ENCODE measurements at places on chromosomes 1 and 21.

DNA sequence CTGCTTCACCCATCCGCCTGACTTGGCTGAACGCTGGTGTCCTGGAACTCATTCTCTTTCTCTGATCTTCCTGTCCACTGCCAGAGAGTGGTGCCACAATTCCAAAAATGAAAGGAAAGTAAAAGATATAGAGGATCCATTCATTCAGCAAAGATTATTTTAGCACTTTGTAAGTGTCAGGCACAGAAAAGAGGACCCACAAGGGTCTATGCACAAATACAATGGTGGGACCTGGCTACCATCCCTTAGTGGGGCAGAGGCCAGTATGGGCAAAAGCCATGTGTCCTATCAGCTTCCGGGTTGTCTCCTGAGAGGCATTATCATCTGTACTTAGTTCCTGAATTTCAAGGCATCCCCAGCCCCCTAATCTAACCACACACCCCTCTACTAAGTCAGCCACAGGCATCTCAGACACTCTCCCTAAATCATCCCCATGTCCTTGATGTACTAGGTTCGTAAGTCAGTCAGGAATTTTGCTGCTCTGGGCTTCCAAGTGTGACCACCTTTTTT is 19.0 kb downstream of the SSR2 start:
- no peak for DNase-seq

DNA sequence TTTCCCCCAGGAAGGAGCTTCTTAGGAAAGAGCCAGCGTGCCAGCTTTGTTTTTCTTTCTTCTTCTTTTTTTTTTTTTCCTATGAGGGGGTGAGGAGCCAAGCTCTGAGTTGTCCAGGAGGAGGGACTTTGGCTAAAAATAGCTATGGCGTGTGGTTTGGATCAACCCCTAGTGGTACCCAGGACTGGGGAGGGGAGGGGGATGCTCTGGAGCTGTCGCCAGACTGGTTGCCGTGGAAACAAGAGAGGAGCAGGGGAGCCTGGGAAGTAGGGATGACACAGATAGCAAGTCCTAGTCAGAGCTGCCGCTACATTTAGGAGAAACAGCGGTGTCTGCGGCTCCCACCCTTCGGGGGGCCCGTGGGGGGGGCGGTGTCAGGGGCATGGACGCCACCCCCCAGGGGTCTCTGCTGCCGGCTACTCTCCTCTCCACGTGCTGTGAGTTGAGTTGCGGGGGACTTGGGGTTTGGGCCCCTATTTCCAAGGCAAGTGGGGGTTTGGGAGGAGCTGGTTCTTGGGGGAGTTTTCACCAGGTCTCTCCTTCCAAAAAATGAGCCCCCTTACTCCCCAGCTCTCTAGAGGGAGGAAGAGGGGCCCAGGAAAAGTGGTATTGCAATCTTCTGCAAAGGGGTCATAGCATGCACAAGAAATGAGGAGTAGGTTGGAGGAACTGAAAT is at the start of gene KCNJ9:
Gene KCNJ9 (plus strand): TSS at position 278 of the 676 bp plus-strand sequence. CDS start 2,493 bp downstream, outside the sequence.
- no peak for DNase-seq

DNA sequence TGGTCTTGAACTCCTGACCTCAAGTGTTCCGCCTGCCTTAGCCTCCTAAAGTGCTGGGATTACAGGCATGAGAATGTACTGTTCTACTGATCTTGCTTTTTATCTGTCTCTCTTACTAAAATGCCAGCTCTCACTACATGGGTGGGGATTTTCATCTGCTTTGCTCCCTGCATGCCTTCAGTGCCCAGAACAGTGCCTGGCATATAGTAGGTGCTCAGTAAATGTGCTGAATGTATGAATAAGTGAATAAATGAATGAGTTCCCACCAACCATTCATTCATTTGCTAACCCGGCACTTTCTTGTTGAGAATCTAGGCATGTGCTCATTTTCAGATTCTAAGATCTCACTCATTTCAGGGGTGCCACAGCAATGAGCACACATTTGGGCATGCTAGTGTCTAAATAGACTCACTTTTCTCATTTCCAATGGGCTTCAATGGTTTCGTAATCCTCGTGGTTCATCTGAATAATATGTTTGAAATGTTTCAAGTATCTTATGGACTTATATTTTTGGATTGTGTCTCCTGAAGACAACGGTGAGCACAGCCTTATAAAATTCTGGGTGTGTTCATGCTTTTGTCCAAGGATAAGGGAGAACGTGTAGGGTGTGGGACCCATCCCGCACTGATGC is 7.6 kb downstream of the DHRS3 start:
- DNase-seq = peak; percentile 59

- no peak for DNase-seq
These were observed 75.2 kb downstream of the FMO4 start for GRCh38 chr1:171389171-171389570.

GRCh38 chr1:31222176-31222575 is 17.5 kb downstream of the NKAIN1 start:
- DNase-seq = no peak

GRCh38 chr21:16569679-16570078 is 839.9 kb downstream of the USP25 start:
- no peak for DNase-seq

DNA sequence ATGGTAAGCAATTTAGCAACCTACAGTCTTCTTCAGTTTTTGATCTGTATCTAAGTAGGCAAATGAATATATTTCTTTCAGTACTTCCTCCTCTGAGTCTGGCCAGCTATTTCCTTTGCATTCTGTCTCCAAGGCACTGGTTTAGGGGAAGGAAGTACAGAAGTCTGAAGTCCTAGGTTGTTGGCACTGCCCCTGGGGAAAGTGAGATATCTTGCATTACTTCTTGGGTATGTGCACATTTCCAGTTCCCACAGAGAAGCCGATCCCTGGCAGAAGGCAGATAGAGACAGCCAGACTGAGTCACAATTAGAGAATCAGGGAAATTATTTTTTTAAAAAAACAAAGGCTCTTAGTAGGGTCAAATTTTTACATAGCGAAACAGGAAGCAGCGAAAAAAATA is 98.8 kb downstream of the RASAL2 start:
- DNase-seq = peak; percentile 81

GRCh38 chr1:153367090-153367489 is 8.3 kb downstream of the S100A12 start:
- no peak for DNase-seq

GRCh38 chr1:109985247-109986053 is 885 bp downstream of the AHCYL1 start:
- no peak for DNase-seq

DNA sequence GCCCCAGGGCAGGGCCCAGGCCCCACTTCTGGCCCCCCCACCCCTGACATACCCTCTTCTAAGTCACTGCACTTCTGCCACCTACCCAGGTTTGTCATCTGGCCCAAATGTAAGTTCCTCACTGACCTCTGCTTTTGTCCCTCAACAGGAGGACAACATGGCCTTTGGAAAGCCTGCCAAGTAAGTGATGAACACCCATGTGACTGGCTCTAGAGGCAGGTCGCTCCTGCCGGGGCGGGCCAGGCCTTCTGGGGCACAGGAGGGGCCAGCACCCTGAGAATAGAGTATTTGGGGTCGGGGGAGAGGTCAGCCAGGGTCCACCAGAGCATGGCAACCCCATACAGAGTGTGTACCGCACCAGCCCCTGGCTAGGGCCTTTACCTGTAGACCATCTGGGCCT is 9.9 kb upstream of the SYTL1 start:
- no peak for DNase-seq

GRCh38 chr1:56150441-56151215 is 428.7 kb downstream of the PLPP3 start:
- no peak for DNase-seq

DNA sequence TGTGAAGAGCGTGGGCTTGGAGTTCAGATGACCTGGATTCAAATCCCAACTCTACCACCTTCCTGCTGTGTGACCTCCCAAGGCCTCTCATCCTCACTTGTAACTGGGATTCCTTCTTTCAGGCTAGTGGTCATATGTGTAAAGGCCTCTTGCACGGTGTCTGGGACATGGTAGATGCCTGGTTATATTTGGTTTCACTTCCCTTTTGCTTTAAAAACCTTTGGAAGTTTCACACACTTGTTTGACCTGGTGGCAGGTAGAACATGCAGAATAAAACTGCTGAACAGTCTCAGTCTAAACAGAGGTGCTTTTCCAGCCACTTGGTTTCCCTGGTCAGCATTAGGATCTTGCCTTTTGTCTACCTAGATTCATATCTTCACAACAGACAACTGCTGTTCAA is 37.0 kb upstream of the RCAN3 start:
- no peak for DNase-seq

DNA sequence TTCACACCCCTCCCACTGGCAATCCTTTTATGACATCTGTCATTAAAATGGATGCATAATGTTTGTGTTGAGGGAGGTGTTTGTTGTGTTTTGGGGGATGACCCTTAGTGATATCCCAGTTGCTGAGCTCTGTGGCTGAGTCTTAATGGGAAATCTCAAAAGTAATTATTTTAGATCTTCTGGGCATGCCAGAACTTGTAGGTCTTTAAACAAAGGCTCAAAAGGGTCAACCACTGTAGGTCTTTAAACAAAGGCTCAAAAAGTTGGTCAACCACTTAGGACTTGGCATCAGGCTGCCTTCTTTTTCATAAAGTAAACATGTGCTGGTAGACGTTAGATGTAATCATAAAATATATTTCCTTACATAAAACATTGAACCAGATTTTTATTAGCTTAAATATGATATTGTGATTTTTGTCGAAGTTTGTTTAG is 78.0 kb downstream of the CDC14A start:
- no peak for DNase-seq

- DNase-seq = peak; percentile 41
These were observed 61.4 kb upstream of the TNFSF18 start for GRCh38 chr1:173112129-173112528.

DNA sequence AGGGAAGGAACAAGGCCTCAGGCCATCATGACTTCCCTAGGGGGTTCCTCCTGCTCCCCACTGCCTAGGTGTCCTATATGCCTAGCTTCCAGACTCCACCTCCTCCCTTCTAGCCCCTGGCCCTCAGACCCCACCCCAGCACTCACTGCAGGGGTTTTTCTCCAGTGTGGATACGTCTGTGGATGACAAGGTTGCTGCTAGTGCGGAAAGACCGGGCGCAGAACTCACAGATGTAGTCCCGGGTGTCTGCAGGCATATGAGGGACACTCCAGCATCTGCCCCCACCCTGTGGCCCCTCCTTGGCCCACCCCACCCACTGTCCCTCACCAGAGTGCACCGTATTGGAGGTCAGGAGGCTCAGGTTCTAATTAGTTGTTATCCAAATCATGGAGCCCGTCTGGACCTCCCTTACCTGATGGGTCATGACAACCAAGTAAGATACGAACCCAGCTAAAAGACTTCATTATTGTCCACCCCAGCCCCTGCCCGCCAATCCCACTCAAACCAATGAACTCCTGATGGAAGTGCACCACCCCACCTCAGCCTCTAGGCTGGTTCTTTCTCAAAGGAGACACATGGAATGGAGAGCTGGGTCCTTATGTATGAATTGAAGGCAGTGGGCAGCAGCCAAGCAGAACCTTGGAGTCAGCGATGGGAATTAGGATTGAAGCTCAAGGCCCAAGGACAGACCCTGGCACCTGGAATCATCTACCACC is 8.2 kb downstream of the ZNF692 start:
- no peak for DNase-seq

DNA sequence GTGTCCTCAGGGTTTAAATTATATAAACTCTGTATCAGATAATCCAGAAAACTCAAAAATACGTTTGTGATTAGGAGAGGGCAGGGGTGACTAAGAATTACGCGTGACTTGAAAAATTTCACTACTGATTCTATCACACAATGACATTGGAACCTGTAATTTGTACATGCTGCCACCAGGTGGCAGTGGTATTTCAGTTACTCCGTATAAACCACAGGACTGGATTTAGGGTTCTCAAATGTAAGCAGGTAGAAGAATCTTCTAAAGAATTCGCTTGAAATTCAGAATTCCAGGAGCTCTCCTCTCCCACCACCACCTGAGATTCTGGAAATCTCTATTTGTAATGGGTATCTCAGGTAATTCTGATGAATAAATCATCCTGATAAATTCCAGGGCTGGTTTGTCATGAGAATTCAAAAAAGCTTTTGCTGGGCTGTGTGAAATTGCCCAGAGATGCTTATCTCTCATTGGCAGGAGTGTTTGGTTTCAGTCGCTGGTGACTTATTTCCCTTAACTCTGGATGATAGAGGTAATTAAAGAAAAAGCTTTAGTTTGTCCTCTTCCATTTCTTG is 1.7 kb upstream of the KRTAP7-1 start:
- DNase-seq = no peak

DNA sequence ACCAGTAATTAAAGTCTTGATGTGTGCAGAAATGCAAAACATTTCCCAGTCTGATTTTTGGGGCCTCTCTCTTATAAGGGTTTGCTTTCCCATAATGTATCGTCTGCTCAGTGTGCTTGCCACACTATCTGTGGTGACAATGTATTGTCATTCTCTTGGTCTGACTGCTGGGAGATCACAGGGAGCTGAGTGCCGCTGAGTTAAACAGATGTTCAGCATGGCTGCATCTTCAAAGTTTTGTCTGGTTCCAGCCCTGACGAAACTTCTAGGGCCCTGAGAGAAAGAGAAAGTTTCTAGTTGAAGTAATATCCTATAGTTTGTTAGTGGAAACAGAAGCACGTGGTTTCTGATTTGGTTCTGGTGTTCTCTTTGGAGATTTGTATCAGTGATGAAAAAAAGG is 42.6 kb downstream of the DNM3 start:
- DNase-seq = no peak

DNA sequence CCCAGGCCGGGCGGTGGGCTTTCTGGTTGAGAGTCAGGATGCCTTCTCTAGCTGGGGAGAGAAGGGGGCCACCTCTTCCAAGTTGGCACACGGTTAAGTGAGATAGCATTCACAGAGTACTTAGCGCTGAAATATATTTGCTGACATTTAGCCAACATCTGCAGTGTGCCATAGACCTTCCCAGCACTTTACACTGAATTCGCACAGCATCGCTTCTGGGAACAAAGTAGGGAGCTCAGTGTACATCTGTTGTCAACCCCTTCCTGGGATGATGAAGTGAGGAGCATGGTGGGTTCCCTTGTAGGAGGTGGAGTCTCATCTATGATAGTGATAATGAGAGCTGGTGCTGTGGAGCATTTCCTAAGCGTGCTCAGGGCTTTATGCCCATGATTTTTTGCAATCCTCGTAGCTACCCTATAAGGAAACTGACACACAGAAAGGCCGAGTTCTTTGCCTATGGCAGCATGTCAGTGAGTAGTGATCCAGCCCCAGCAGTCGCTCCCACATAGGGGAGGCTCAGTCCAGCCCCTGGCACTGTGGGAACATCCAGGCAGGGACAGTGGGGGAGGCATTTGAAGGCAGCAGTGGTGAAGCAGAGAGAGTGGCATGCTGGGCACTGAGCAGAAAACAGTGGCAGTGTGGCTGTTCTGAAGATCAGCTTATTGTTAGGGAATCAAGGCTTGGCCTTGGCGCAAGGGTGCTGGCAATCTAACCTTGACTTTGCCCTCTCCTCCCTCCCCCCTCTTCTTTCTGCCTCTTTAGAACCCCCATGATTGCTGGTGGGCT is 176.2 kb downstream of the PGBD5 start:
- DNase-seq = no peak

All from foreskin keratinocyte (primary cell).